ENCODE measurements at places on chromosomes 6 and 20.

- no peak for DNase-seq
Measured at GRCh38 chr6:127100510-127101140, 17.8 kb upstream of the RSPO3 start.

DNA sequence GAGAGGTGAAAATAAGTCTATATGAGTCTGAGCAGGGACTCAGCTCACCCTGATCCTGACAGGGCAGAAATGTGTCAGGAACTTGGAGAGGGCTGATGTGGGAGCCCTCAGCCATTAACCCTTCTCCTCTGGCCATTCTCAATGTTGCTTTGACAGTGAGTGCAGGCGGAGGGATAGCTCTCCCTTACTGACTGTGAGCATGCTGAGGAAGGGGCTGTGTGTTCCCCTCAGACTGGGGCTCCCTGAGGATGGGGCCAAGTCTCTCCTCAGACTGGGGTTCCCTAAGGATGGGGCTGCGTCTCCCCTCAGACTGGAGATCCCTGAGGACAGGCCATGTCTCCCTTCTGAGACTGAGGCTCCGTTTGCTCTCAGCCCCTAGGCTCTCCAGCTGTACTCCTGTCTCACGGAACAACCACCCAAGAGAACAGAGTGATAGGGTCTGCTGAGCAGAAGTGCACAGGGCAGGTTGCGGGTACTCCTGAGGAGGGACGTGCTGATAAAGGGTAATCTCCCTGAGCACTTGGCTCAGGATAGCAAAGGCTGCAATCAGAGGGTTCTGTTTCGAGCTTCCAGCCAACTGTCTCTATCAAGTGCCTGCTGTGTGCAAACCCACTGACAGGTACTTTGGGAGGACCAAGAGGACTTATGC lies 141.0 kb downstream of the MRPL14 start:
- no peak for DNase-seq

- DNase-seq: no peak
Measured at GRCh38 chr6:81682858-81683620, 69.4 kb downstream of the TENT5A start.

GRCh38 chr6:10837622-10837994 lies 731 bp downstream of the MAK start:
- DNase-seq: no peak
